AG08395 (cell line): ENCODE measurements at places on chromosomes 5 and 9.

GRCh38 chr9:129562917-129563316 is 58.0 kb downstream of the C9orf50 start:
- no peak for DNase-seq

GRCh38 chr9:137108608-137109249 is 5.8 kb downstream of the DPP7 start:
- no peak for DNase-seq

DNA sequence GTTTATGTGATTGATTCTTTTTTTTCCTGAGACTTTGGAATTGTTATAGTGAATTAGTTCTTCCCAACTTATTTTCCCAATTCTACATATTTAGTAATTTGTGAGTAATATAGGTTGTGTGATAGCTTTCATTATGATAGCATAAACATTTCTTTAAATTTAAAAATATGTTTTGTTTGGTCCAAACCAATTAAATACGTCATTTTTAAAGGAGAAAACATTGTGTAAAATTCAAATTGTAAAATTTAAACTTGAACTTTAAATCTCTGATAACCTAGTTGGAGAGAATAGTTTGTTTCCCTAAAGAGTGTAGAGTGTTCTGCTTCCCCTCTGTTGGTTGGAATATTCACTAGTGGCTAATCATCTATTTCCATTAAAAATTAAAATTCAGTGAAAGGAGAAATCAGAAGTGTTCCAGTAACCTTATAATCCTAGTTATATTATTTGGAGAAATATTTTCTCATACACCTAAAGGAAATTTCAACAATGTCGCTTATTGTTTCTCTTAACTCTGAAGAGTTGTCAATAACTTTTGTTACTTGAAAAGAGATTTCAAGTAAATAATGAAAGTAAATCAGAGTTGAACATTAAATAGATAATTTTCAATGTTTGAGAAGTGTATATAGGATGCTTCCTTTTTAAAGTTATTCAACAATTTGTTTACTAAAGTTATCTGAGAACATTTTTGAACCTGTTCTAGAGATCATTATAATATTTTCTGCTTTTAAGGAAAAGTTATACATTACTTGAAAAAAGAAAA is 2.9 kb downstream of the NIPBL start:
- DNase-seq: no peak

- DNase-seq: no peak
Observed at GRCh38 chr9:14080959-14081542, 232.9 kb downstream of the NFIB start.

GRCh38 chr5:133261993-133262392 is 210.2 kb downstream of the HSPA4 start:
- DNase-seq: no peak

- DNase-seq: no peak
Observed at GRCh38 chr9:84788803-84789462, 119.4 kb downstream of the NTRK2 start.
